ENCODE measurements at places on chromosomes 1 and 21.

- DNase-seq = peak; percentile 63
Observed at GRCh38 chr1:30929135-30929889, 20.8 kb upstream of the SDC3 start.

DNA sequence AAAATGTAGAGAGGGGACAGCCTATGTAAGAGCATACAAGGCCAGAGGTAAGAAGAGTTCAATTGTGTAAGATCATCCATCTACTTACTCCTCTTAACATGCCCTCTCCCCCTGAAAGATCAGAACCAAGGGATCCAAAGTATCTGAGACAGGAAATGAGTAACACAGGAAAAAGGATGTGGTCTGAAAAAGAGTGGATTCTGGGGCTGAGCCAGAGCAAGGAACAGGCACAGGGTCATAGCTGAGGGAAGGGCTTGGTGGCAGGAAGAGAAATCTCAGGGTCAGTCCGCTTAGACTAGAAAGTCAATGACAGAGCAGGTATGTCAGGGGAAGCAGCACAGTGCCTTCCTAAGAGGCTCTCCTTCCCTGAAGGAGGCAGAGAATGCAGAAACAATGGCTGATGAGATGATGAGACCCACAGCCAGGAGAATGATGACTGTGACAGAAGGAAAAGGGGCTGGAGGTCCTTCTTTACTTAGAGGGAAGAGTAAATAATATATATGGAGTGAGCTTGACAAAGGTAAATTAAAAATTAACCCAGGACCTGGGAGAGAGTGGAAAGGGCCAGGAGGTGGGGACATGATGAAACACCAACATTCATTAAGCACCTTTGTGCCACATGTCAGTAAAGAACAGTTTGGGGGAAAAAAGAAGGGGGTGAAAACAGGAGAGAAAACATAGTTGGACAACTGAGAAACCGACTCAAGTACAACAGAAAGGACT lies 26.2 kb upstream of the A3GALT2 start:
- DNase-seq = no peak

DNA sequence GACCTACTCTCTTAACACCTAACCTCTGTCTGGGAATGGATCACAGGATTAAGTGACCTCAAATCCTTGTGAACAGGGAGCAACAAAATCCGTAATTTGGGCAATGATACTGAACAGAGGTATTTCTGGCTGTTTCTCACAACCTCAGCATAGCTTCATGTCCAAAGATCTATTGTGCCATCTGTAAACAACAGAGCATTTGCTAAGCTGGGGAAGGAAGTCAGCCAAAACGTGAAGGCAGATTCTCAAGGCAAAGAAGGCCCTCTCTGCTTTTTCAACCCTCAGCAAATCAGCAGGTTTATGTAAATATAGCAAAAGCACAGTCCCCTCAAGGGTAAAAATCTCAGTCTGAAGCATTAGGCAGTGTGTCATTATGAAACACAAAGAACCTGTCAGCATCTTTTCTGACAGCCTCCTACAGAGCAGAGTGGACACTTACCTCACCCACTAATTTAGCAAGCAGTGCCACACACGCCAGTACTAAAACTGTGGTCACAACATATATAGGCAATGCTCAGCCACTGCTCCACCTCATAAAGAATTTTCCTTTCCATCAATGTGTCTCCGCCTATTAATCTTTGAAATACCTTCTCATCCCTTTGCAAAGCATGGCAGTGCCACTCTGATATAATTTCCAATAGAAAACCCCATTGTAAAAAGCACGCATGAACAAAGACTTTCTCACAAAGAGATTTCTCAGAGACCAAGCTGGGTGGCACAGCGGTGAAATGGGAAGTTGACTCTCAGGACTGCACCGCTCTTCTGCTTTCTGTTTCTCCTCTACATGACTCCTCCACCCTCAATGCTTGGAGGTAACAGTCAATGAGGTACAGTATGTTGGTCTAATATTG lies 188.0 kb downstream of the RERE start:
- no peak for DNase-seq

- DNase-seq = no peak
Observed at GRCh38 chr1:86641318-86641717, 63.1 kb upstream of the SH3GLB1 start.

- DNase-seq = no peak
Observed at GRCh38 chr1:59076612-59077011, 220.3 kb upstream of the FGGY start.

DNA sequence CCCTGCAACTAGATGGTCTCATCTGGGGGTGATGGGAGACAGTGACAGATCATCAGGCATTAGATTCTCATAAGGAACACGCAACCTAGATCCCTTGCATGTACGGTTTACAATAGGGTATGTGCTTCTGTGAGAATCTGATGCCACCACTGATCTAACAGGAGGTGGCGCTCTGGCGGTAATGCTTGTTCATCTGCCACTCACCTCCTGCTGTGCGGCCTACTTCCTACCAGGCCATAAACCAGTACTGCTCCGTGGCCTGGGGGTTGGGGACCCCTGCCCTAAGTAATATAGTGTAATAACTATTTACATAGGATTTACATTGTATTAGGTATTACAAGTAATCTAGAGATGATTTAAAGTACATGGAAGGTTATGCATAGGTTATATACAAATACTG lies 134.9 kb downstream of the CLEC20A start:
- no peak for DNase-seq

GRCh38 chr1:110428946-110429345 lies 21.5 kb upstream of the LAMTOR5 start:
- DNase-seq = no peak

- DNase-seq = peak; percentile 19
Observed at GRCh38 chr1:9903801-9904527, 6.1 kb downstream of the CTNNBIP1 start.

DNA sequence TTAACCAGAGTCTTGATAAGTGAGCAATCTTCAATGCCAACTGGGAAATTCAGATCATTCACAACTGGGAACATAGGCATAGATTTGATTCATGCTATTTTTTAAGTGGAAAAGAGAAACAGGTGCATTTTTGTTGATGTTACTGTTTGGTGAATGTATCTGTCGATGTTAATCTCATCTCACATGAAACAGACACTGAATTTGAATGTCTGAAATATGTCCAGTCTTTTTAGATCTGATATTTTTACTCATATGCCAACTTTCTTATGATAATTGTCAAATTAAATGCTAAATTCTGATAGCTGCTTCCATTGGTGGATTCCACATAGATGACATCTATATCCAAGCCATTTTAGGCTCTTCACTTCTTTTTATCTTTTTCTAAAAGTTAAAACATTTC lies 213.1 kb downstream of the RYR2 start:
- no peak for DNase-seq

GRCh38 chr1:220458936-220459335 lies 69.0 kb upstream of the MARK1 start:
- DNase-seq = no peak

DNA sequence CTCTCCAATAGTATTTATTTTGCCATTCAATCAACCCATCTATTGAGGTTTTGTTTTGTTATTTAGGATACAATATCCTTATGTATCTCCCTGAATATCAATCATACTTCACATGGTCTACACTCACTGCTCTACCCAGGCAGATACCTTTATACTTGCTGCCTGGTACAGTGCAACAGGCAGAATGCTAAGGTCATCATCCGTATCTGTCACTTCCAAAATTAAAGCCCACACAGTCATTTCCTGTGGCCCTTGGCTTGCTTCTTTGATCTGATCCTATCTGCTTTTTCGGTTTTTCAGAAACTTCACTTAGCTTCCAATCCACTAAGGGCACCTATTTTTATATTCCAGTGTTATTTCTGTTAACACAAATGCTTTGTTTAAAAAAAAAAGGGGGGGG lies 22.3 kb upstream of the ZZZ3 start:
- no peak for DNase-seq

DNA sequence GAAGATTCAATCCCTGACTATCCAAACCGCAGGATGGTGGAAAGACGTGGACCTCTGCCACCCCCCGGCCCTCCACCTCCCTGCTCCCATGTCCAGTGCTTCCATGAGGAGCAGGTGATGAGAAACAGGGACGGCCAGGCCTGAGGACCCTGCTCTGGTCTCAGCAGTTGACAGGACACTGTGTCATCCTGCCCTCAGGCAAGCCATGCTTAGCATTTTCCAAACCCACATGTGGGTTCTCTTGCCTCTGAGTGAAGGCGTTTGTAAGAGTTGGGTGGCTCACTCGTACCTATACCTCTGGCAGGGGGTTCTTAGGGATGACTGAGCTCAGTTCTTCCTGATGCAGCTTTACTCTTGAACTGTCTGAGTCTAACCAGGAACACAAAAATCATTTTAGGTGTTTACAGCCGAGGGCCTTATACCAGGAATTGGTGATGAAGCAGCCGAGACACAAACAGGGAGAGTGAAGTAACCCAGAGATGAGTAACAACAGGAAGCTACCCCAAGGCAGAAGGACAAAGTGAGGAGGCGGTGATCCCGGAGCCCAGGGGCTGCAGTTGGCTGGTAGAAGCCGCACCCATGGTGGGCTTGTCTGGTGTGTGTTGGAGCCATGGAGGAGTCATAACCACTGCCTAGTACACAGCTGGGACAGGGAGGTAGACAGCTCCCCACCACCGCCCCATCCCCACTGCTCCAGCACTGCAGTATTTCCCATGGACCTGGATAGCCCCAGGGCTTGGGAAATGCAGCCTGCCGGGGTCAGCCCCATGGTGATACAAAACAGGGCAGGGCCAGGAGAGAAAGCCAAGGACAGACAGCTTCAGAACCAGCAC lies 21.4 kb downstream of the MYBPH start:
- DNase-seq = no peak

DNA sequence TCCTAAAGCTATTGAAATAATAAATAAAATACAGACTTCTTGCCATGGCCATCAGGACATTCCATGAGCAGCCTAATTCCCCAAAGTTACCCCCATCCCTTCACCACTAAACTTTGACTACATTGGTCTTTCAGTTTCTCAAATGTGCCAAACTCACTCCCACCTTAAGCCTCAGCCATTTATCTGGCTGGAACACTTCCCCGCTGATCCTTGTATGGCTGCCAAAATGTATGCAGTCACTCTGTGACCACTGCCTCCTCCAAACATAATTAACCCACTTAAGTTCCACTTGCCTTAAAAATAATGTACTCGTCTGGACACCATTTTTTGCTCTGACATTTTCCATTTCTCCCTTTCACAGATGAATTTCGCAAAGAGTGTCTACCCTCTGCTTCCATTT lies 407.4 kb downstream of the NTNG1 start:
- DNase-seq = no peak

DNA sequence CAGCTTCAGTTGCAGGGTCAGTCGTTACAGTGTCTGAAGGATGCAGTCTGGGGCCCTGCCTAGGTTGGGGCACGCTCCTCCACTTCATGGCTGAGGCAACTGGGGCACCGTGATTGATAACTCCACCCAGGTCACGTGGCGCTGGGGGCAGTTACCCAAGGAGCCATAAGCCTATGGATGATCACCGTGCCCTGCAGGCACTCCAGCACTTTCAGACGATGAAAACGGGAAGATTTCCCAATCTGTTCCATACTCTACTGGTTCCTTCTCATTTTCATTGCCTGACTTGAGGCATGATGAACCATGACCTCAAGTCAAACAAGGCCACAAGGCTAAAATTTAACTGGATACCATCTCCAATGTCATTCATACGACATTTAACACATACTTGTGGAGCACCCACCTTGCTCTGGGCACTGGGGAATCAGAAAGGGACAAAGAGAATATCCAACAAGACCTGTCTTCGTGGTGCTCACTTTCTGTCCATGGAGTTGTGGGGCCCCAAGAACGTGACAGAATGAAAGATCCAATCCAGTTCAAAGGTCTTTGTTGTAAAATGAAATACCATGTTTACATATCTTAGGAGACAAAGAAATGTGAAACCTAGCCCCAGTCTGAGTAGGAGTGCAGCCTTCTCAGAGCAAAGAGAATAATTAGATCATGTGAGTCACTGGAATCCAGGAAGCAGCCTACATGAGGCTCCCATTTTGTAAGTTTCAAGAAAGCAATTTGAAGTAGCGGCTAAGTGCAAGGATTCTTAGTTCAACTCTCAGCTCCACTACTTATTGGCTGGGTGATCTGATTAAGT lies 39.4 kb upstream of the SPOCD1 start:
- DNase-seq = no peak

- peak; percentile 44 for DNase-seq
Observed at GRCh38 chr1:206685769-206686477, 1.2 kb downstream of the MAPKAPK2 start.

GRCh38 chr1:201766131-201766866 lies 62.7 kb upstream of the IPO9 start:
- DNase-seq = no peak

DNA sequence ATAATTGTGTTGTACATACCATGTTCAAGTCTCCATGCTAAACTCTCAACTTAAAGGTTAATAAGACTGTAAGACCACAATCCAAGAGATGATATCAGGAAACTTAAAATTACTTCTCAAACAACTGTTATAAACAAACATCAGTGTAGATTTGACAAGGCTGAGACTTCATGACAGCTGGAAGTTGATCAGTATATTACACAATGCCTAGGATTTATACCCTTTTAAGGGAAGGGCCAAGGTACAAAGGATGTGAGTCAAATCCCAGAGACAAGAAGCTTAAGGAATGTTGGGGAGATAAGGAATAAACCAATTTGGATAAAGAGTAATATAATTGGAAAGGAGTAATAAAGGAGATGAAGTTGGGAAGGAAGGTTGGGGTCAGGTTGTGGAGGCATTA lies 98.8 kb downstream of the LBR start:
- DNase-seq = no peak

- no peak for DNase-seq
Observed at GRCh38 chr1:43284546-43285110, 753 bp downstream of the C1orf210 start.

- DNase-seq = no peak
Observed at GRCh38 chr1:3237994-3238702, 169.1 kb downstream of the PRDM16 start.

GRCh38 chr1:59415286-59415850 lies 118.5 kb downstream of the FGGY start:
- DNase-seq = no peak

GRCh38 chr1:248800459-248800858 lies 25.3 kb downstream of the SH3BP5L start:
- no peak for DNase-seq

DNA sequence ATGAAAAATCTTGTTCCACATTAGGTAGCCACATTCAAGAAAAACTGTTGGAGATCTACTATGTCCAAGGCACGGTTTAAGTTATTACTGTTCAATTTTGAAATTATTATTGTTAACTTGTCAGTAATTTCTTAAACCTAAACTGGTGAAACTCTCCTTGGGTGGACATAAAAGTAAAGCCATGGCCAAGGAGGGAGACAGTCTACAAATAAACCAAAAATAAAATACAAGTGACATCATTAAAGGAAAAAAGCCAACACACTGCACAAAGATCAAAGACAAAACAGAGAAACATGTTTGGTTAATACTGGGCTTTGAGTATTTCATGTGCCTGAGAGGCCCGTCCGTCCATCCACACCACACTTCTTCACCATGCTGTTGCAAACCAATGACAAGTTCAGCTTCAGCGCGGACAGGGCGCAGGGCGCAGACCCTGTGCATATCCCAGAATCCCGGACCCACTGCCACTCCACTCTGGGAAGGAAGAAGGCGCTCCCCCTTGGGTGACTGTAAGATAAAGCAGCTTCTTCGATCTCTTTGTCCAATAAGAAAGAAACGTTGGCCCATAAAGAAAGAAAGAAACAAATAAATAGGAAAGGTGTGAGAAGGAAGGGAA lies 918 bp upstream of the RASAL2 start:
- no peak for DNase-seq
